ENCODE measurements at places on chromosomes 12 and 14.

- no peak for DNase-seq
These were observed 15.5 kb upstream of the TCTN2 start for GRCh38 chr12:123655420-123655819.

- DNase-seq, result no peak
These were observed 67.6 kb upstream of the CFL2 start for GRCh38 chr14:34782031-34782430.

DNA sequence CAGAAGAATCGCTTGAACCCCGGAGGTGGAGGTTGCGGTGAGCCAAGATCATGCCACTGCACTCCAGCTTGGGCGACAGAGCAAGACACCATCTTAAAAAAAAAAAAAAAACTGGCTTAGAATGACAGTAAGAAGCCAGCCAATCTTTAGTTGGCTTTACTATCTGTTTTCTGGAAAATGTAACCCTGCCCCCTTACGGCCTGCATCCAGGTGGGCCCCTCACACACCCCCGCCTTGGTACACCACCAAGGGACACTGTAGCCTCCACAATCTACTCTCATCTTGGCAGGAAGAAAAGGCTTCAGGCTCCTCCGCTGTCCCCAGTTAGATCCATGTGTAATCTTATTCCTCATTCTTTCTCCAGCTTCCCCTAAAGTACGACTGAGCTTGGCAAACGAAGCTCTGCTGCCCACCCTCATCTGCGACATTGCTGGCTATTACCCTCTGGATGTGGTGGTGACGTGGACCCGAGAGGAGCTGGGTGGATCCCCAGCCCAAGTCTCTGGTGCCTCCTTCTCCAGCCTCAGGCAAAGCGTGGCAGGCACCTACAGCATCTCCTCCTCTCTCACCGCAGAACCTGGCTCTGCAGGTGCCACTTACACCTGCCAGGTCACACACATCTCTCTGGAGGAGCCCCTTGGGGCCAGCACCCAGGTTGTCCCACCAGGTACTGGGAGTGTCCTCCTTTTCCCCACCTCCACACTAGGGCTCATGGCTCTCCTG, 6.6 kb downstream of the TAPBPL start:
- DNase-seq, result no peak

GRCh38 chr12:64631197-64631596, 20.9 kb downstream of the RASSF3 start:
- DNase-seq, result no peak

DNA sequence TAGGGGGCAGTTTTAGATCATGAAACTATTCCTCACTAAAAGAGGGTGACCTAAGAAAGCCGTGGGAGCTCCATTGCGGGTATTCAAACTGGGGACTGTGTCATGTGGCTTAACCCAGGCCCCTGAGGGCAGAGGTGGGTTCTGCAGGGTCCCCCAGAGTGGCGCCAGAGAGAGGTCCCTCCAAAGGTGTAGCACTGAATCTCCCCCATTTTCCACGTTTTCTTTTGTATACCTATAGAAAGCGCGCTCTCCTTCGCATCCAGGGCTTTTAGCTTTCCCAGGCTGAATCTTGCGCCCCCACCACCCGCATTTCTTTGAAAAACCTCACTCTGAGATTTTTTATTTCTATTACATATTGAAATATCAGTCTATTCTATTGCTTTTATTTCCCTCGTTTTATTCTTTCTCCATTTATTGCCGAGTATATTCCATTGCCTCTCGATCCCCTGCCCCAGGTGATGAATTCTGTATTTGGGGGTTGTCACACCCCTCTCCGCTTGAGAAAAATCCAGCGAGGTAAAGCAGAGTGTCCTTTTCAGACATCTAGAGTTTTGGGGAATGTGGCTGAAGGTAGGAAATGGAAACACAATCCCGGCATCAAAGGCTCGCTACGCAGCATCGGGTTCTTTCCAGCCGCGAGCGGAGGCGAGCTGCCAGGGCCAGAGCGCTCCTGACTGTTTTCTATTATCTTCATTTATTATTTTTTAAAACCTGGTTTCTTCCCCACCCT, 870 bp upstream of the HOXC13 start:
- no peak for DNase-seq

GRCh38 chr12:6435961-6436715, 8.6 kb upstream of the CD27 start:
- DNase-seq, result no peak

GRCh38 chr12:78612190-78612589, 252.4 kb upstream of the SYT1 start:
- DNase-seq, result no peak

DNA sequence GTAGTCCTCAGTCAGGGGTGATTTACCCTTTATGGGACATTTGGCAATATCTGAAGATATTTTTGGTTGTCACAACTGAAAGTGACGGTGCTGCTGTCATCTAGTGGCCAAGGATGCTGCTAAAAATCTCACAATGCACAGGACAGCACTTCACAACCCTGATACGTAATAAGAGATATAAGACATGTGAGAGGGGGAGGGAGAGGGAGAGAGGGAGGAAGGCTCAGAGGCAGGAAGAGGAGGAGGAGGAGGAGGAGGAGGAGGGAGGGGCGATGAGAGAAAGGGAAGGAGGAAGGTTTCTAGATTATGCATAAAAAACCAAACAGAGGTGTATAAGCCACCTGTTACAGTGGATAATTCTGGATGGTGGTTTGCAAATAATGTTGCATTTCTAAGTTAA, 14.3 kb downstream of the MYL2 start:
- no peak for DNase-seq

DNA sequence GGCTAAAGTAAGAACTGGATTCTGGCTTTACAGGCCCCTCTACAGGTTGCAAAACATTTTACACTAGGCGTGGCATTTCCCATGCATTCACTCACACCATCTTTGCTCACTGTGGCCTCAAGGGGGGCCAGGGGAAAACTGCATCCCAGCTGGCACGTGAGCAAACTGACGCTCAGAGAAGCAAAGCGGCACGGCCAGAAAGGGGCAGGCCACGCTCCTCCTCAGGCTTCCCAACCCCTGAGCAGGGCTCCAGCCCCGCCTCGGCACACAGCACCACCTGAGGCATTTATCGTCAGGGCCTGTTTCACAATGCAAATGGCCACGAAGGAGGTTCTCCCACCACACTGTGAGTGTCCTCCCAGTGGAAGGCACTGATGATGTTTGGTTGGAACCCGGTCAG, 90.8 kb downstream of the BCL11B start:
- DNase-seq, result no peak

All from small intestine (tissue), 16 donors.